ENCODE measurements at places on chromosomes 6 and 20. TPM values are rescaled to one million over a fixed set of nuclear protein-coding genes. Genes with fewer than 3 reads are reported as not detected.

WASF1 gene
- 37.7 TPM for polyA plus RNA-seq

PTCRA gene
- polyA plus RNA-seq: not detected

DNA sequence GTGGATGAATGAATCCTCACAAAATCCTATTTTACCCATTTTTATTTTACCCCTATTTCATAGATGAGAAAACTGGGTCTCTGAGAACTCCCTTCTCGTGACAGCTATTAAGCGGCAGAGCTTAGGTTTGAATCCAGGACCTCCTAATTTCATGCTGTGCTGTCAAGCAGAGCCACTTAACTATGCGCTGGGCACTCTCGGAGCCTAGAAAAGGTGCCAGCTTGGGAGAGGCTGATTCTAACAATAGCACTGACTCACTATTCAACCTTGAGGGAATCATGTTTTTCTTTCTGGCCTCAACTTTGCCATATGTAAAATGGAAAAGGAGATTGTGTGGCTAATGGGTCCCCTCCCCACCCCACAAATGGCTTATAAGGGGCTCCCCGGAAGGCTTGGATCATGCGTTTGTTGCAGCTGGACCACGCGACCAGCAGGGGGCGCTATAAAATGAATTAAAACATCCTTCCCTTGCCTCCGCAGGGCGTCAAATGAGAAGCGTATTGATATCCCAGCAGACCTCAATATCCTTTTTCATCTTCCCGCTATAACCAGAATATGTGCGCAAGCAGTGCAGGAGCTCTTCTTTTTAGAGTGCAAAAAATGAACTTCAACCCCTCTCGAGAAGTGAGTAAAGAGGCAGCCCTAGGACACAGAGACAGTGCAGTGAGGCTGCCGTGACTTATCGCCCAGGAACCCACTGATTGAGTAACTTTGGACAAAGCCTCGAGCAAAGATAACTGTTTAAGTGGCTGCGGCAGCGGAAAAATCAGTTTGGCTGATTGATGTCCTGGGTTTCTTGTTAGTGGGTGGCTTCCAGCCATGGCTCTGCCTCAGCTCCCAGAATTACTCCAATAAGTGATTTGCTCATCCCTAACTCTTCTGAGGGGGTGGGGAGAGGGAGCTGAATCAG is 12.8 kb upstream of the PDYN start:
- DNase-seq: peak; percentile 51

- no peak for DNase-seq
These were observed 772 bp downstream of the SESN1 start for GRCh38 chr6:109093732-109094415.

GRCh38 chr20:49630396-49630951 is 62.5 kb upstream of the PTGIS start:
- no peak for DNase-seq

Data from fibroblast of lung (primary cell).